ENCODE measurements at places on chromosomes 12 and 14.

DNA sequence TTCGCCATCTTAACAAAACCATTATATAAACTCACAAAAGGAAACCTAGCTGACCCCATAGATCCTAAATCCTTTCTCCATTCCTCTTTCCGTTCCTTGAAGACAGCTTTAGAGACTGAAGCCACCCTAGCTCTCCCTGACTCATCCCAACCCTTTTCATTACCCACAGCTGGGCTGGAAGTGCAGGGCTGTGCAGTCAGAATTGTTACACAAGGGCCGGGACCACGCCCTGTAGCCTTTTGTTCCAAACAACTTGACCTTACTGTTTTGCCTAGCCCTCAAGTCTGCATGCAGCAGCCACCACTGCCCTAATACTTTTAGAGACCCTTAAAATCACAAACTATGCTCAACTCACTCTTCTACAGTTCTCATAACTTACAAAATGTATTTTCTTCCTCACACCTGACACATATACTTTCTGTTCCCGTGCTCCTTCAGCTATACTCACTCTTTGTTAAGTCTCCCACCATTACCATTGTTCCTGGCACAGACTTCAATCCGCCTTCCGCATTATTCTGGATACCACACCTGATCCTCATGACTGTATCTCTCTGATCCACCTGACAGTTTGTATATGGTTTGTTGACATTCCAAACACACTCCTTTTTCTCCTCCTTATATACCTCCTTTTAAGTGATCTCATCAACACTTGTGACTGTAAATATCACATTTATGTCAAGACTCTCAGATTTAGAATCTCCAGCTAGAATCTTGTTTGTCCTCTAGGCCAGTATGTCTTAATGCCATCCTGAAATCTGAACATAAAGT, 208.7 kb downstream of the KITLG start:
- no peak for DNase-seq

GRCh38 chr12:56839915-56840325, 76.8 kb downstream of the HSD17B6 start:
- DNase-seq: no peak

- DNase-seq: no peak
Observed at GRCh38 chr14:106738075-106738474, 1211.7 kb downstream of the TMEM121 start.

GRCh38 chr12:103279444-103279843, 216.3 kb downstream of the C12orf42 start:
- DNase-seq: no peak

DNA sequence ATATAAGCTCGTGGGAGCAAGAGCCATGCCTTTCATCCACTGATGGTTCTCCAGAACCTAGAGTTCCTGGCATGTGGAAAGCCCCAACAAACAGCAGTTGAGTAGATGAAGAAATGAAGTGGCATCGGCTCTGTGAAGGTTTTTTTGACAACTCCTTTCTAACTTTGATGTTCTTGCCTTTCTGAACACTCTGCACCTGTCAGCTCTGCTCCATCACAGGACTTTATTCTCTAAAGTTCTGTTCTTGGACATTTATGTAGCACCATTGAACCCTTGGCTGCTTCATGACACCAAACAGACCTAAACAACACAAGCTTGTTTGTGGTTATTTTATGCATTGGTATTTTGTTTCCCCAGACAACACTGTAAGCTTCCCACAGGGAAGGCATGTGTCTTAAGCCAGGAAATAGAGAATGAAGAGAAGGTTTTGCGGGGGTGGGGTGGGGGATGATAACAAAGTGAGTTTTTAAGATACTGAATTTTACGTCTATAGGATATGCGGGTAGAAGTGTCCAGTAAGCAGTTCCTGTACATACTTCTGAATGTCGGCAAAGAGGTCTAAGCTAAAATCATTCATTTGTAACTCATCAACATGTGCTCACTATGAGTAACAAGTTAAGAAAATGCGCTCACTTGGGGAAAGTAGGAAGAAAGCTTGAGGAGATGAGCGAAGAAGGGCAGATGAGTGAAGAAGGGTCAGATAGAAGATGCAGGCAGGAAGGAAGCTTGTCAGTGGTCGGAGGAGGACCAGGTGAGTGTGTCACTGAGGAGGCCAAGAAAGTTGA, 146.0 kb upstream of the PLEKHG7 start:
- DNase-seq: no peak

All from activated T-cell treated with anti-CD3 and anti-CD28 coated beads for 1 hour (primary cell).